SW 1271 (cell line): ENCODE measurements at places on chromosomes 3 and 15.

GRCh38 chr15:48785195-48785594 is 25.7 kb downstream of the CEP152 start:
- DNase-seq, result no peak

DNA sequence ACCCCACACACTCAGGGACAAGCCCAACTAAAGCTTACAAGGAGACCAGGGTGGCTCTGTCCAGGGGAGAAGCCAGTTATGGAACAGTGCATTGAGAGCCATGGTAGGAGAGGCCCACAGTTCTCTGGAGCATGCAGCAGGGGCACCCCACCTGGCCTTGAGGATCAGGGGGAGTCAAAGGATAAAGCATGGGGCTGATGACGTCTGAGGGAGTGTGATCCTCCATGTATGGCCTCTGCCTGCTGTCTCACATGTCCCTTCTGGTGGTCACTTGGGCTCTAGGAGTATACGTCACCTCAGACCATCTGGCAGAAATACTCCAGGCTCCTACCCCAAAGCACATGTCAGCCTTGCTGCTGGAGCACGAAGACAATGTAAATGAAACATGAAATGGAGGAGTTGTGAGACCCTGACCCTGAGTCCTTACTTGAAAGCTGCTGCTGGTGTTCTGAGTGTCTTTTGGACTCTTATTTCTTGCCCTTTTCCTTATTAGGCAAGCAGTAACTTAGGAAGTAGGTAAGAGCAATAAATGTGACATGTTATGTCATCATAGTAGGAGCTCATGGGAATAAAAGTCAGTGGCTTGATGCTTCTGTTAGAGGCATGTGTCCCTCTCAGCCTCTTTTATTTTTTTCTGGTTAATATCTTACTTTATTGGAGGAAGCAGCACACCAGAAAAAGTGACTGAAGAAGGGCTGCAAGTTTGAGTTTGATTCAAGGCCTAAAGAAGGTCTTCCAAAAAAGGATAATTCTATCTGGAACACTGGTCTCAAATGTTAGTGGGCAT is 15.5 kb downstream of the SRPRB start:
- no peak for DNase-seq

GRCh38 chr3:84738086-84738485 is 220.7 kb upstream of the CADM2 start:
- no peak for DNase-seq

- peak; percentile 62 for DNase-seq
These were observed 37.8 kb downstream of the HMCES start for GRCh38 chr3:129316248-129317013.

- DNase-seq, result no peak
These were observed 370.9 kb downstream of the NR2F2 start for GRCh38 chr15:96701443-96701842.

- DNase-seq, result no peak
These were observed 172.4 kb downstream of the PDE8A start for GRCh38 chr15:85154061-85154460.

DNA sequence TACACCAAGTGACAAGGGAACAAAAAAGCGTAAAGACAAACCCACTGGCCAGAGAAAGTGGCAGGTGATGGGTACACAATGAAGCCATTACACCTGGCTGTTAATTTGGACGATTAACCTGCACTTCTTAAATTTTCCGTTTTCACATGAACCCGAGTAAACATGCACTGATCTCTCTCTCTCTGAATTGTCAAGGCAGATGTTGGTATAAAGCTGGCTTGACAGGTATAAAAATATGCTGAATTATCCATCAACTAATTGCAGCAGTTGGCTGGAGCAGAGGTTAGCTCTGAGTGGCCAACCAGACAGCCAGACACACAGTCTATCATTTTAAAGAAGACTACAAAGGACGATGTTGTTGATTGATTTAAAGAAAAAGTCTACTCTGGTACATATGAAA is 561.7 kb upstream of the ALCAM start:
- no peak for DNase-seq

- peak; percentile 40 for DNase-seq
These were observed 1.5 kb downstream of the TPRA1 start for GRCh38 chr3:127588806-127589577.

DNA sequence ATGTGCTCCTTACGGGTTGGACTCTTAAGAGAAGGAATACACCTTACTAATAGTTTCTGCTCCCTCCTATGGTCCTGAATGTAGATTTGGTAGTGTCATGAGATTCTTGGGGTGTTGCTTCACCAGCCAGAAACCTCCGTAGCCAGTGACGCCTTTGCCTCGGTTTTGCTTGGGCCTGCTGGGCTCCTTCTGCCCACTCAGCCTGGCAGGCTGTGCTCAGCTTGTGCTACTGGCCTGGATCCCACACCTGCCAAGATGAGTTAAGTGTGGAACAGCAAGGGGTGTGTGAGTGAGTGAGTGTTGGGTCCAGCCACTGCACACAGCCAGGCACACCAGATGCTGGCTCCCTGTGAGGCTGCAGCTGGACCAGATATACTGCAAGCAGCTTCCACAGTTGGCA is 560.1 kb downstream of the NLGN1 start:
- no peak for DNase-seq

DNA sequence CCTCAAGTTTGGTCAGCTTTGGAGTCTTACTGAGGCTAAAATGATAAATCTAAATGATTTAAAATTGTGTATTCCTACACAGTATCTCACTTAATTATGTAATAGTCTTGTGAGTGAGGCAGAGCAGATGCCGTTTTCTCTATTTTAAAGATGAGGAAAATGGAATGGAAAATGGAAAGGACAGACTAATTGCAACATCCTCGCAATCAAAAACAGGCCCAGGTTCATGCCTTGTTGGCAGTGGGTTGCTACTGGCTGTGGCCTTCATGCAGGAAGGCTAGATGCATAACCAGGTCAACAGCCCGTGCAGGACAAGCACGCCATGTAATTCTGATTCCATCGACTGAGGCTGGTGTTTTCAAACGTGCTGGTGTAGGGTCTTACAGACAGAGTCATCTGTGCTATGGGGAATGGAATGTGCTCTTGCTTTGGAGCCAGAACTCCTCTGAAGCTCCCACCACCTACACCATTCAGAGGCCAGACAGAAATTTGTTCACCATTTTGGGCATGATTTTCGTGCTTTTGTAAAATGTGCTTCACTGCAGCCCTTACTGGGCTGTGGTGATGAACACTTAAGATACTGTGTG is 37.9 kb downstream of the MLH1 start:
- DNase-seq, result no peak

DNA sequence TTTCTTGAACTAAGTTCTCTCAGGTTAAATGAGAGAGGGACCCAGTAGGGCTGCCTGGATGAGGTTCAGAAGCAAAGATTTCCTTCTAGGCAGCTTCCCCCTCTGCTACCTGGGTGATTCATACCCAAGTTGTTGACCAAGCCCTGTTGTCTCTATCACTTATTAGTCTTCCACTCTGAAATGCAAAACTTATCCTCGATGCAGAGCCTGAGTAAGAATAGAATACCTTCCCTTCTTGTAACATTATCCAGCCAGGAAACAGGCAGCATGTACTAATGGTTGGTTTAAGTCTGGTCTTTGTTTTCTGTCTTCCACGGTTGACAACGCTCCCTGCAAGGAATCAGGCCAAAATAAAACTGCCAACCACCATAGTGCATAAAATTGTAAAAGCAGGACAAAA is 377.3 kb downstream of the MECOM start:
- DNase-seq, result no peak

GRCh38 chr3:159732172-159733111 is 256.2 kb upstream of the IL12A start:
- DNase-seq, result no peak

GRCh38 chr3:194107107-194107506 is 28.8 kb upstream of the HES1 start:
- no peak for DNase-seq

GRCh38 chr15:98694161-98694560 is 45.8 kb downstream of the IGF1R start:
- DNase-seq, result no peak

DNA sequence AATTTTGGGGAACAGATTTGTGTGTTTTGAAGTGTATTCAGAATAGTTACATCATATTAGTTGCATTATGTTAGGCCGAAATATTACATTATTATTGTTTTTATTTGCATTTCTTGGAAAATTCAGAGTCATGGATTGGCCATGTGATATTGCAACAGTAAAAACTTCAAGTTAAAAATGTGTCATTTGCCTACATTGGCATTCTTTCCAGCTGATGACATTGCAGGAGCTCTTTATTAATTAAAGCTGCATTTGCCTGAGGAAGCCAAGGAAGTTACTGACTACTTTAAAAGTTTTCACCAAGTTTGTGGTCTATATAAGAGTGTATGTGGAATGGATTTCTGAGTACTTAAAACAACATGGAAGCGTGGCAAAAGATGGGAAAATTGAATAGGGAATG is 726.4 kb upstream of the SGO1 start:
- DNase-seq, result no peak

- DNase-seq, result no peak
These were observed 108.1 kb upstream of the RNF7 start for GRCh38 chr3:141629976-141630375.

- no peak for DNase-seq
These were observed 35.7 kb upstream of the TMOD3 start for GRCh38 chr15:51793521-51794305.

GRCh38 chr3:17181413-17181907 is 296.7 kb downstream of the PLCL2 start:
- DNase-seq, result no peak

DNA sequence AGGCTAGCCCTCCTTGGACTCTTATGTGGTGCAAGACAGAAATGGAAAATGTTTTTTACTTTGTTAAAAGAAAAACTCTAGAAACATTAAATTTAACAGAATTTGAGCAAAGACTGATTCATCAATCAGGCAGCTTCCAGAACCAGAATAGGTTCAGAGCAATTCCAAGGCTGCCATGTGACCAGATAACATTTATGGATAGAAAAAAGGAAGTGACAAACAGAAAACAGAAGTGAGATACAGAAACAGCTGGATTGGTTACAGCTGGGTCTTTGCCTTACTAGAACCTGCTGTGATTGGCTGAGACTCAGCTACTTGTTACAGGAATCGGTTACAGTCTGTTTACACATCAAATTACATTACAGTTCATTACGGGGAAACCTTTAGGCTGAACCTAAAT is 22.5 kb upstream of the OTOL1 start:
- DNase-seq, result no peak

DNA sequence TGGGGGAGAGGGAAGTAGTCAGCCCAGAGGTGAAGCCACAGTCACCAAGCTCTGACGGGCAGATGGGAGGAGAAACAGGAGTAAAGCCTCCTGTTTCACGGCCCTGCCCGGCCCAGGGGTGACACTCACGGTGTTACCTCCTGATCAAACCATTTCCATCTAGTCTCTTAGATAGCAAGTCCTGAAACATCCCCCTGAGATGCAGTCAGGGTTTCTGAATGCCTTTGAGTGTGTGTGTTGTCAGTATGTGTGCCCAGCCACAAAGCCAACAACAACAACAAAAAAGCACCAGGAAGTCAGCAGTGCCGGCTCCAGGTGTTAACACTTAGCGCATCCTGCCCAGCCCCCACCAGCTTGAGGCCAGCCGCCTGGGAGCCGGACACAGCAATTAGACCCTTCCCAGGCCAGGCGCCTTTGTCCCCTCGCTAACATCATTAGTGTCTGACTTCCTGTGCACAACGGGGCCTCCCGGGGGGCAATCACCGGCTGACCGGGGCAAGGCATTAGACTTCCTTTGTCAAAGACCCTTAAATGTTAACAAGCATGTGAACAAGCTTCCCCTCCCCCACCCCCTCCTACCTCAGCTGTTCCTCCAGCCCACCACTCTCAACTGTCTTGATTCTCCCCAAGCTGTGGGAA is 34.5 kb downstream of the IL17RD start:
- DNase-seq, result no peak

DNA sequence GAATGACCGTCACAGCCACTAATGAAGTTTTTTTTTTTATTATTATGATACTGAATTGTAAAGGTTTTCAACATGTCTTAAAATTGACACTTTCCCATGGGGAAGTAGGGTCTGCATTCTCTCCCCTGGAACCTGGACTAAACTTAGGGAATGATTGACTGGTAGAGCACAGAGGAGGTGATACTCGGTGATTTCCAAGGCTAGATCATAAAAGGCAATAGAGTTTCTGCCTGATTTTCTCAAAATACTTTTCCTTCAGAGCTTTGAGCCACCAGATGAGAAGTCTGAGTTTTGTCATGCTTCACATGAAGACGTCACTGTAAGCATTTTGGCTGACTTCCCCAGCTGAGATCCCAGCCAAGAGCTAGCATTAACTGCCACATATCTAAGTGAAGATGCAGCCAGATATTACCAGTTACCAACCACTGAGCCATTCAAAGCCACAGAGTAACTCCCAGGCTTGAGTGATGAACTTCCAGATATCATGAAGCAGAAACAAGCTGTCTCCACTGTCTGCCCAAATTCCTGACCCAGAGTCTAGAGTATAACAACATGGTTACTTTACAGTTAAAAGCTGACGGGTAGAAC is 105.8 kb downstream of the LSAMP start:
- no peak for DNase-seq

GRCh38 chr3:64766440-64766839 is 78.6 kb upstream of the ADAMTS9 start:
- no peak for DNase-seq

- DNase-seq, result no peak
These were observed 54.7 kb downstream of the CRYGS start for GRCh38 chr3:186489507-186489906.

DNA sequence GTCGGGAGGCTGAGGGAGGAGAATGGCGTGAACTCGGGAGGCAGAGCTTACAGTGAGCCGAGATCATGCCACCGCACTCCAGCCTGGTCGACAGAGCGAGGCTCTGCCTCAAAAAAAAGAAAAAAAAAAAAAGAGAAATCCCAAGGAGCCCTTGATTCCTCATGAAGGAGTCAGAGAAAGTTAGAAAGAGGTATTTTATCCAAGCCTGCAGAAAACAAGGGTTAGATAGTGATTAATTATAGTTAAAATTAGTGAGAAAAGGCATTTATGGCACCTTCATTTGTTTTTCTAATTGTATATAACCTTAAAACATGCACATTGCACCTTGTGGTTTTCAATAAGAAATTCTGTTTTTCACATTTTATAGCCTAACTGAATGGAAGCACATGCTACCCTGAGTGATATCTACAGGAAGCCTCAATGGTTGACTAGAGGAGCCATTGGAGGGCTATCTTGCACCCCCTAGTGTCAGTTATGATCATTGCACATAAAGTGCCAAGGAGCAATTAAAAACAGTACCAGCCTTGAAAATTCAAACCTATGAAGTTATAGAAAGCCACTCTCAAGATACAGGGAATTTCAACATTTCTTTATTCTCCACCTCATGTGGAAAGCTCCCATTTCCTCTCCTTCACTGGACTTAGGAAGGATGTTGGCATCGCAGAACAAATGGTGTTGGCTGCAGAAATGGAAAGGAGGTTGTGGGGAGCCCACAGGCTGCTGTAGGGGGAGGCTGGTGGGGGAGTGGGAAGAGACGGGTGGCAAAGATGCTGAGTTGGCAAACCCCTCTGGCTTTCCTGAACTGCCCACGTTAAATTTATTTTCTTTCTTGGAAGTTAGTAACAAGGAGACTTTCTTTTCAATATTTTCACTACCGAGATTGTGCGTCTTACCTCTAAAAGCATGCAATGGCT is 48.5 kb downstream of the ITGA11 start:
- DNase-seq, result peak; percentile 41

GRCh38 chr3:14216257-14217048 is 37.8 kb downstream of the LSM3 start:
- no peak for DNase-seq

GRCh38 chr3:55000953-55001352 is 73.1 kb upstream of the LRTM1 start:
- DNase-seq, result no peak

- DNase-seq, result no peak
These were observed 21.6 kb upstream of the SLITRK3 start for GRCh38 chr3:165217739-165218138.
